ENCODE measurements at places on chromosomes 6 and 20.

- no peak for DNase-seq
These were observed 3.1 kb downstream of the STXBP5 start for GRCh38 chr6:147207351-147207750.

GRCh38 chr6:44034931-44035345 lies 92.3 kb downstream of the MRPL14 start:
- no peak for DNase-seq

- no peak for DNase-seq
These were observed 32.2 kb downstream of the E2F3 start for GRCh38 chr6:20433929-20434328.

DNA sequence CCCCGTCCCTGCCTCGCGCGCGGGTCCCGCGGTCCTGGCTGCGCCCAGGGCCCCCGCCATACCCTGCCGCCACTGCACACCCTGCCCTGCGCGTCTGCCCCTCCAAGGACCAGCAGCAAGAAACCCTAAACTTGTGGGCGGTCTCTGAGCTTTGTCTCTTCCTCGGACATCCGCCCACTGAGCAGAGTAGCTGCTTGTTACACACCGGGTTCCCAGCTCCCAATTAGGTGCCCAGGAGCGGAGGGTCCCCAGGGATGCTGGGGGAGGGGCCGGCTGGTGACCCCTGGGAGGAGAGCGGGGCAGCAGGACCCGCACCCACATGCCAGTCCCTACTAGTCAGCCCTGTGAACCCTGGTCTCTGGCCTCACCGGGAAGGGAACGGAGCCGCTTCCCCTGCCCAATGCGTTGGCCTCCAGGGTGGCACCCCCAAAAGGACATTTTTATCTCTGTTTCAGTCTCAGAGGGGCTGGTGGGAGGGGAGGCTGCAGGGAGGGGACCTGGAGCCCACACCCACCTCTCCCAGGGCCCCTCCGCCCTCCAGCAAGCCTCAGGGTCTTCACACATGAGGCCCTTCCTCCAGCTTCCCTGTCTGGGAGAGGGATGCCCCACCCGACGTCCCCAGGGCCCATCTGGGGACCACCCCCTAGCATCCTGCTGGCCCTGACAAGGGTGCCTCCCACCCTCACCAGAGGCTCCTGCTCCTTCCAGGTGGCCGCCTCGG lies 10.5 kb downstream of the STMN3 start:
- DNase-seq: no peak

GRCh38 chr6:137717074-137718073 lies 149.7 kb upstream of the TNFAIP3 start:
- DNase-seq: no peak

DNA sequence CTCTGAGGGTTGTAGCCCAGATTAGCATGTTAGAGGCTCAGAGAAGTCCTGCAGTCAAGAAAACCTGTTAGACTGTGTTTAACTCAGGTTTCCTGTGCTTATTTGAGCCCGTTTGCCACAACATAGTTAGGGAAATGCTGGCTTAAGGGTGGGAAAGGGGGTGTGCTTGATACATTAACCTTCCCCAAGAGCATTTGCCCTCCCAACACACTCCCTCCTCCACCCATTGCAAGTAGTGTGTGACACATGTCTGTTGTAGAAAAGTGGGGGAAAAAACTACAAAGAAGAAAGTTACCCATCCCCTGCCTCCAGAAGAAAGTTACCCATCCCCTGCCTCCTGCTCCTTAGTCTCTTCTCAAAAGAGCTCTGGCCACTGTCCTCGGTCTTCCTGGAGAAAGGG lies 36.8 kb upstream of the MRPS18A start:
- no peak for DNase-seq

- DNase-seq: no peak
These were observed 102.0 kb downstream of the ANKS1A start for GRCh38 chr6:34990971-34991560.
